CD4-positive, alpha-beta T cell treated with Interleukin-15 for 4 hours (primary cell): ENCODE measurements at places on chromosomes 7 and 10.

GRCh38 chr7:129210256-129210988 is 14.4 kb upstream of the AHCYL2 start:
- peak; percentile 45 for DNase-seq

GRCh38 chr7:44194069-44194468 is 4.8 kb upstream of the GCK start:
- DNase-seq, result no peak

DNA sequence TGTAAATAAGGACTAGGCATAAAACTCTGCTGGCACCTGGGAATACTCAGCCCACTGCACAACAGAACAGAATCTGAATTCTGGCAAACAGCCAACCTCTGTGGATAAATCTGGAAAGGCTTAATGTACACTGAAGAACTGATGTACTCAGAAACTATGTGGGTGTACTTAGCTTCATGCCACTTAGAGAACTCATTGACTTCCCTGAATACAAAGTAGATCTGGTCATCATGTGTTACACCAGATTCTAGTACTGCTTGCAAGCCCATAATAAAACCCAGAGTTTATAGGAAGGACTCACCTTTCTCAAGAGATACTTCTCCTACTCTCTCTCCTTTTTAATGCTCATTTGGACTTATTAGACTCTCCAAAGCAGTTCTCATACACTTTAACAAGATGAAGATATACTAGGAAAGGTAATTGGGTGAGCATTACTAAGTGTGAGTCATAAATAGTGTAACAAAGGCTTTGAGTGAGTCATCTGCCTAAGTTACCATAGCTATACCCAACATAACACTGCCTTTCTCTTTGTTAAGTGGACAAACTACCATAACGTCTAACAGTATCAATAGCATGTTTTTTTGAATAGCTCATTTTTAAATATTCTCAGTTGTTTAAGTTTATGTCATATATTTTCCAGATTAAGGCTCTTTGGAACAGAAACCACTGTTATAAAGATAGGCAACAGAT is 309.1 kb downstream of the MDFIC start:
- DNase-seq, result peak; percentile 66

GRCh38 chr7:127682140-127682539 is 30.1 kb downstream of the SND1 start:
- DNase-seq, result no peak

DNA sequence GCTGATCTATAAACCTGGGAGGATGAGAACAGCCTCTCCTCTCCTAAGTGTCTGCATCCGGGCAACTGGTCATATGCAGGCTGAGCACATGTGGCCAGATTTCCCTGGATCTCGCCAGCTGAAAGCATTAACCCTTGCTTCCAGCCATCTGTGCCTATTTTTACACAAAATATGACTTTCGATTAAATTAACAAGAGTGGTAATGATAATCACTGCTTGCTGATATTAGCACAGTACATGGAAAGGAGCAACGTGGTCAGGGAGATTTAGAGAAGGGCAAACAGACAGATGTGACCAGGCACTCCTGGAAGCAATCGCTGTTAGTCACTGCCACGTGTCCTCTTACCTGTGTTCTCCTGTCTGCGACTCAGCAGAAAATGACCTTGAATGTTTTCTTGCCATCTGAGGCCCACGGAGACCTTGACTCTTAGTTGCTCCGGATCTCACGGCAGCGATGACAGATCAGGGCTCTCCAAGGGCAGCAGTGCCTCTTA is 59.5 kb upstream of the NPTX2 start:
- no peak for DNase-seq

- DNase-seq, result no peak
These were observed 63.6 kb downstream of the ADARB2 start for GRCh38 chr10:1673568-1674345.

DNA sequence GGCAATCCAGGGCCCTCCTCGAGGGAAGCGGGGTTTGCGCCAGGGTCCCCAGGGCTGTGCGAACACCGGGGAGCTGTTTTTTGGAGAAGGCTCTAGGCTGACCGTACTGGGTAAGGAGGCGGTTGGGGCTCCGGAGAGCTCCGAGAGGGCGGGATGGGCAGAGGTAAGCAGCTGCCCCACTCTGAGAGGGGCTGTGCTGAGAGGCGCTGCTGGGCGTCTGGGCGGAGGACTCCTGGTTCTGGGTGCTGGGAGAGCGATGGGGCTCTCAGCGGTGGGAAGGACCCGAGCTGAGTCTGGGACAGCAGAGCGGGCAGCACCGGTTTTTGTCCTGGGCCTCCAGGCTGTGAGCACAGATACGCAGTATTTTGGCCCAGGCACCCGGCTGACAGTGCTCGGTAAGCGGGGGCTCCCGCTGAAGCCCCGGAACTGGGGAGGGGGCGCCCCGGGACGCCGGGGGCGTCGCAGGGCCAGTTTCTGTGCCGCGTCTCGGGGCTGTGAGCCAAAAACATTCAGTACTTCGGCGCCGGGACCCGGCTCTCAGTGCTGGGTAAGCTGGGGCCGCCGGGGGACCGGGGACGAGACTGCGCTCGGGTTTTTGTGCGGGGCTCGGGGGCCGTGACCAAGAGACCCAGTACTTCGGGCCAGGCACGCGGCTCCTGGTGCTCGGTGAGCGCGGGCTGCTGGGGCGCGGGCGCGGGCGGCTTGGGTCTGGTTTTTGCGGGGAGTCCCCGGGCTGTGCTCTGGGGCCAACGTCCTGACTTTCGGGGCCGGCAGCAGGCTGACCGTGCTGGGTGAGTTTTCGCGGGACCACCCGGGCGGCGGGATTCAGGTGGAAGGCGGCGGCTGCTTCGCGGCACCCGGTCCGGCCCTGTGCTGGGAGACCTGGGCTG is 26.0 kb downstream of the PRSS2 start:
- DNase-seq, result no peak

DNA sequence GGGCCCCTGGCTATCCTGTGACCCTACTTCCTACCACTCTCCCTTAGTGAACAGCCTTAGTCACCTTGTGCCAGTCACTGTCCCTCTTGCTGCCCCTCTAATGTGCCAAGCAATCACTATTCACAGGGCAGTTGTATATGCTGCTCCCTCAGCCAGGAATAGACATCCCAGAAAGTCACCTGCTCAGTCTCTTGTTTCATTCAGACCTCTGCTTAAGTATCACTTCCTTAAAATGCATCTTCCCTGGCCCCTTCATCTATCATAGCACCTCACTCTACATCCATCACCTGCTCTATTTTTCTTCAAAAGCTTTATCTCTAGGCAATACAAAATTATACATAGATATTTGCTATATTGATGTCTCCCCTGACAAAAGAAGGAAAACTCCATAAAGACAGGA is 328.4 kb upstream of the NFE2L3 start:
- no peak for DNase-seq

DNA sequence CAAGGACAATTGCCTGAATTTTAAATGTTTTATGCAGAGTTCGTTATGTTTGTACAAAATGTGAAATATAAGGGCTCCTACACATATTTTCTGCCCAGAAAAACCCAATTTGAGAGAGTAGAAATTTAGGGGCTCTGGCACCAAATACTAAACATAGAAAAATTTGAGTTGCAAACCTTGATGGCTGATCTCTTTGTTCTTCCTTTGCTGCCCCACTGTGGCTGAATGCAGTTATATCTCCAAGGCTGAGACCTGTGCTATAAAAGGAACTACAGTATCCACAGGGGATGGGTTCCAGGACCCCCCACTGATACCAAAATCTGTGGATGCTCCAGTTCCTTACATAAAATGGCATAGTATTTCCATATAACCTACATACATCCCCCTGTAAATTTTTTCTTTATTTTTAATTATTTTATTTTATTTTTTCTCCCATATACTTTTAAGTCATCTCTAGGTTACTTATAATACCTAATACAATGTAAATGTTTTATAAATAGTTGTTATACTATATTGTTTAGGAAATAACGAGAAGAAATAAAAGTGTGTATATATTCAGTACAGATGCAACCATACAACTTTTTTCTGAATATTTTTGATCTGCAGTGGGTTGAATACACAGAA is 22.5 kb downstream of the CFAP43 start:
- DNase-seq, result peak; percentile 48

DNA sequence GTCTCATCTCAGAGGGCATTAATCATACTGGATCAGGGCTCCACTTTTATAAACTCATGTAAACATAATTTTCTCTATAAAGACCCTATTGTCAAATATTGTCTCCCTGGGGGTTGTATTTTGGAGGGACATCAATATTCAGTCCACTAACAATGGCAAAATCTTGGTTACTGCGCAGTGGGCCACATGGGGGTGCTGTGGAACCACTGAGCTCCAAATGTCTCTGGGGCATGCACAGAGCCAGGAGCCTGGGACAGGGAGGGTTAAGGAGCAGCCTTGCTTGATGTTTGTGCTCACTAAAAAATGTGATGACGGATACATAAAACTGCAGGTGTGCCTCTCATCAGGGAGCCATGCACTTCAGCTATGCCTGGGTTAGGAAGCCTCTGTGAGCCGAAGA is 62.1 kb upstream of the PRSS58 start:
- peak; percentile 31 for DNase-seq

DNA sequence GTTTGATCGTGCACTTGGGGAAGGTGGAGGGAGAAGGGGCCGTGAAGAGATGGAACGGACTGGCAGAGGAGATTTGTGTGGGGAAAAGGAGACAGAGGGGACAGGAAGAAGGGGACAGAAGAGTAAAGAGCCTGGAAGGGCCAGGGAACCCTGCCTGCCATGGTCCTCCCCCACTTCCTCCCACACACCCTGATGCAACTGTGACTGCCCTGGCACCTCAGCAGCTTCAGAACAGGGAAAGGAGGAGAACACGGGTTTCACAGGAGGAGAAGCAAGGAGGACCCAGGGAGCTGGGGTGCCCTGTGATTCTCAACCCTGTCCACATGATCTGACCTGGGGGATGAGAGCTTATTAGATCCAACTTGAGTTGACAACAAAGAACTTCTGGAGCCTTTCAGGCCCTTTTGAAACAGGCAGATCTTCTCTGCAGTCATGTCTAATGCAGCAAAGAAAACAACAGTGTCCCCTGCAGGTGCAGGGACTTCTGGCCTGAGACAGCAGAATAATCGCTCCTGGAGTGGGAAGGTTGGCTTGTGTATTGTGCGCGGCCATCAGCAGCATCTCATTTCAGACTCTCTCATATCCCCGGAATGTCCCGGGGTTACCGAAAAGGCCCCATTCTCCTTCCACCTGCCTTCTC is 421.6 kb downstream of the PAXIP1 start:
- DNase-seq, result no peak

- DNase-seq, result no peak
These were observed 139.6 kb downstream of the MLLT10 start for GRCh38 chr10:21673668-21674067.

DNA sequence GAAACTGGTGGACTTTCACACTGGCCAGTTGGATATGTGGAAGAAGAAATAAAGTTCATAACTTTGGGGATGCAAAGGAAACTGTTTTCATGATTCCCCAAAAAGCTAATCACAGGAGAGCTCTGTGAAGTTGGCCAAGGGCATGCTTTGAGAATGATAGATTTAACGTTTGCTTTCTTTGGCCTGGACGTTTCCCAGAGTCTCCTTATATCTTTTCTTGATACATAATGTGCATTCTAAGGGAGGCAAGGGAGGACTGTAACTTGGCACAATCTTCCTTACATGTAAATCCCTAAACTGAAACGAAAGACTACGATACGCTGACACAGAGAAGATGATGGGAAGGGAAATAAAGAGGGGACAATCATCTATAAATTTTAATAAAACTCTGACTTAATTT is 176.5 kb upstream of the INHBA start:
- no peak for DNase-seq

- DNase-seq, result no peak
These were observed 56.0 kb upstream of the NEBL start for GRCh38 chr10:20953120-20953519.
